Activated T-cell treated with anti-CD3 and anti-CD28 coated beads for 48 hours (primary cell): ENCODE measurements at places on chromosomes 3 and 15.

DNA sequence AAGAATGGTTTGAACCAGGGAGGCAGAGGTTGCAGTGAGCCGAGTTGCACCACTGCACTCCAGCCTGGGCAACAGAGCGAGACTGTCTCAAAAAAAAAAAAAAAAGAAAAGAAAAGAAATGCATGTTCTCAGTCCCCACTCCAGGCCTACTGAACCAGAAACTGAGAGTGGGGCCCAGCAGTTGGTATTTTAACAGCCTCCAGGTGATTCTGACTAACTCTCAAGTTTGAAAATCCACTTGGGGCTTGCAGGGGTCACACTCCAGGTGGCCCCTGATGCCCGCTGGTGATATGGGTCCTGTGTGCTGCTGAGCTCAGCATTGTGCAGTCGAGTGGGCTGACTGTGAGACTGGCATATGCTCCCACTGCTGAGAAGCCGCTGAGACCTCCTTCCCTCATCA, 133.7 kb upstream of the C2CD4B start:
- DNase-seq = no peak

GRCh38 chr3:52742418-52743041, 28.2 kb downstream of the NEK4 start:
- DNase-seq = no peak

DNA sequence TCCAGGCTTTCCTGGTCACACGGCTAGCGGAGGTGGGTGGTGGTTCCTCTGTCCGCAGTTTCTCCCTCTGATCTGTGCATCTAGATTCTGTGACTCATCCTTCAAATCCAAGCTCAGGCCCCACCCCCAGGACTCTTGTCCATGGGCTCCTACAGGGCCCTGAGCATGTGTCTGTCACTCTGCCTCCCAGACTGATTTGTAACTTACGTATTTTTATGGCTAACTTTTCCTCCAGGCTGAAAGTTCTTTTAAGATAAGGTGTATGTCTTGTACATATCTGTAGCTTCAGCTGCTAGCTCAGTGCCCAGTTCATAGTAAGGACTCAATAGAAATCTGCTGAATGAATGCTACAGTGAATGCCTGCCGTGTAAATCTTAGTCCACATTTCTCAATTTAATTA, 8.0 kb downstream of the ESYT3 start:
- no peak for DNase-seq

DNA sequence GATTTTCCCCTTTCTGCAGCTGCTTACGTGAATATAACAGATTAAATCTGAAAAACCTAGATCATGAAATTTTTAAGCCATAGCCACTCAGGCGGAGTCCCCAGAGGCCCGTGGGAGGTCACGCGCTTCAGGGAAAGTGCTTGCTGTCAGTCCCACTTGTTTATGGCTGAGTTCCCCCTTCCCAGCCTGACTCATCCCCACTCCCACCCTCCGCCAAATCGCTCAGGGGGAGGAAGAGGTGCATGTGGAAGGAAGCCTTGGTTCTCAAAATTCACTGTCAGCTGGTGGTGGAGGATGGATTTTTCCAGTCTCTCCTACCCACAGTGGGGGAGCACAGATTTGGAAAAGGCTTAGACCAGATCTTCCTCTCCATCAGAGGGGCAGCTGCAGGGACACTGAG, 67.4 kb downstream of the CORO2B start:
- DNase-seq = no peak

- DNase-seq = no peak
Measured at GRCh38 chr3:33229066-33229465, 10.5 kb upstream of the SUSD5 start.

DNA sequence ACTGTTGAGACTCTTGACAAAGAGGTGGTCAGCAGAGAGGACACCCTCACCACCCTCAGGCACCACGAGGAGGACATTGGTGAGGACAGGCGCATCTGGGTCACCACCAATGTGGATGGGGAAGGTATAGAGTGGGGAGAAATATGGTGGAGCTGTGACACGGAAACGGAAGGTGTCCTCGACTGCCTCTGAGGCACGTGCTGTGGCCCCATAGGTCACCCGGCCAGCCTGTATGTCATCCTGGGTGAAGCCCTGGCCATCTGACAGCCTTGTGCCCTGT, 24.4 kb downstream of the CSPG4 start:
- no peak for DNase-seq

DNA sequence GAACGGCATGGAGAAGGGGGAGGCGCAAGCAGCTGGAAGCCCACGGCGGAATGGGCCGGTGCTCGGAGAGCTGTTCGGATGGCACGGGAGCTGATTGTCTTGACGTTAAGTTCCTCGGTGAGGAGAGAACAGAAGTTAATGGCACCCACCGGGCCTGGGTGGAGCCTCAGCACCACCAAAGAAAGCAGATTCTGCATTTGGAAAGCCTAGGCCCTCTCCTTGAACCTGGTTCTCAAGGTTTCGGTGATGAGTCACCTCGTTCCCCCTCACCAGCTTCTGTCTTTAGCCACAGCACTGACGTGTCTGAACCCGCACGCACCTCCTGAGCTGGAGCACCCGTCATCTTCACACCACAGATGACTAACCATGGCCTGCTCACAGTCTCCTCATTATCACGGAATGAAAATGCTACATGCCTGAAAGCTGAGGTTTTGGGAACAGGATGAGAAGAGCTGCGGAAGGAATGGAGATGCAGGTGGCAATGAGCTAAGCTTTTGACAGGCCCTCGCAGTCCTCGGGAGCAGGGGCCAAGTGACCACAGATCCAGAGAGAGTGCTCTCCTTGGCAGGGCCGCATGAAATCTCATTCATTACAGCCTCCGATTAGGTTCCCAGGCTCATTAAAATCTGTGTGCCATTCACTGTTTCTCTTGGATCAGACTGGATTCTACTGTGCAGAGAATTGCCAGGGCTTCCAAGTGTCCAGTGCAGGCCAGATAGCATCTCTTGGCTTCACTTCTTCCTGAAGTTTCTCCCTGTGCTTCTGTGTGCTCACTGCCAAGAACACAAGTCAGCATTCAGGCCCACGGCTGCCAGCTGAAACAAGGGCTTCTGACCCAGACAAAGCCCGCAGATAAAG, 96.3 kb upstream of the DLG1 start:
- peak; percentile 33 for DNase-seq
